ENCODE measurements at places on chromosomes 5 and 9.

DNA sequence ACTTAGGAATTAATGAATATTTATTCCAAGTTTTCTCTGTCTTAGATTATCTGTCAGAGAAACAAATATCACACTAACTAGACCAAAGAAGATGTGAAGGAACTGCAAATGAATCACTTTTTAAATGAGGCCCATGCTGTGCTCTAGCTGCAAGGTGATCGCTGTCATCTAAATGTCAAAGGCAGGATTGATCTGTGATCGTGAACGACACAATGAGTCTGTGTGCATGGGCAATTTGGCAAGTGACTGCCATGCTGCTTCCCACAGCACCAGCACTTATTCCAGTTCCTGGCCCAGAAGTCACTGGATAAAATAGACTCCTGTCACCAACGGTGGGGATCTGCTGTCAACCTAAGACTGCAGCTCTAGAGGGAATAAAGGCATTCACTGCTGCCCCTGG, 141.2 kb downstream of the TRIM36 start:
- no peak for DNase-seq

DNA sequence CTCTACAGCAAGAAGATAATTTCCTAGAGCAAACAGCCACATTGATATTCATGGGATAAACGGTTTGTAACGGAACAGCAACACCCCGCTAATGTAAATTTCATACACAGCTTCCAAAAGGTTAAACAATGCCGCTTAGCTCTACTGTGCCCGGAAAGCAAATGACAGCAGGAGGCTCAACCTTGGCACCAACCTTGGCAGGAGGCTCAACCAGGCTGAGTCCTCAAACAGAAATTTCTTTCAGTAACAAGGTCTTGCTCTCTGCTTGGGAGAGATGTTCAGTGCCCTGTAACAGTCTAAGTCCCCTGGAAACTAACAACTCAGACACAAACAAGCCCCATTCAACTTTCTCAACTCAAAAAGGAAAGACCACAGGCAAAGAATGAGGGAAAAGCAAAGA, 11.1 kb upstream of the PPP1R2B start:
- no peak for DNase-seq

DNA sequence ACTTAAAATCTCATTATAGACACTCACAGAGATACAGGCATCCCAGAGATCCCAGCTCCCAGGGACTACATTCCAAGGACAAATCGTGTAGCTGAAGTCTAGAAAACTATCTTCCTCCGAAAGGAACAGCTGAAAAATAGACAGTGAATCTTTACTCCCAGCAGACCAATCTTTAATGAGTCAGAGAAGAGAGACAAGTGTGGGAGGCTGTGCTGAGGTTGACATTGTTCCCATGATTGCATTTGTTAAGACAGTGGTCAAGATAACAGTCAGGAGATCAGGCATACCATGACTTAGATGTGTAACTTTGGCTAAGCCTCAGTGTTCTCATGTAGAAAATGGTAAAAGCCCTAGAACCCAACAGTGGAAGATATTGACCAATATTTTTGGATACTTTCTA, 120.7 kb downstream of the PAPPA start:
- DNase-seq = no peak

DNA sequence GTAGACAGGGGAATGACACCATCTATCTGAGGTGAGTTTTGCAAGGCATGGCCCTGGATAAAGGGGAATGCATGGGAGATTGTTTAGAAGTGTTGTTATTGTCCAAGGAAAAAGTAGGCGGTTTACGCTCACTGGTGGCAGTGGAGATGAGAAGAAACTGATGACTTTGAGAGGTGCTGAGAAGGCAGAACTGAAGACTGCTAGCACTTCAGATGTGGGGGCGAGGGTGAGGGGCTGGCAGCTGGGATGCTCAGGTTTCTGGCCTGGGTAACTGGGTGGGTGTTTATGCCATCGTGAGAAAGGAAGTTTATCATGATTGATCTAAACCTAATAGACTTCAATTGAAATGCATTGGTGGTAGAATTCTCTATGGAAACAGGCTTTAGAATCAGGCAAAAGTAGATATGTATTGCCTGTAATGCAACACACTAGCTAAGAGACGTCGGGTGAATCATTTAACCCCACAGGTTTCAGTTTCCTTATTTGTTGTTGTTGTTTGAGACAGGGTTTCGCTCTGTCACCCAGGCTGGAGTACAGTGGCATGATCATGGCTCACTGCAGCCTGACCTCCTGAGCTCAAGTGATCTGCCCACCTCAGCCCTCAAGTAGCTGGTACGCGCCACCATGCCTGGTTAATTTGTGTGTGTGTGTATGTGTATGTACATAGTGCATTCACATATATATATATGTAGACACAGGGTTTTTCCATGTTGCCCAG, 123.5 kb downstream of the SLC24A2 start:
- DNase-seq = no peak

GRCh38 chr5:140574165-140574564, 9.5 kb downstream of the SLC35A4 start:
- no peak for DNase-seq

DNA sequence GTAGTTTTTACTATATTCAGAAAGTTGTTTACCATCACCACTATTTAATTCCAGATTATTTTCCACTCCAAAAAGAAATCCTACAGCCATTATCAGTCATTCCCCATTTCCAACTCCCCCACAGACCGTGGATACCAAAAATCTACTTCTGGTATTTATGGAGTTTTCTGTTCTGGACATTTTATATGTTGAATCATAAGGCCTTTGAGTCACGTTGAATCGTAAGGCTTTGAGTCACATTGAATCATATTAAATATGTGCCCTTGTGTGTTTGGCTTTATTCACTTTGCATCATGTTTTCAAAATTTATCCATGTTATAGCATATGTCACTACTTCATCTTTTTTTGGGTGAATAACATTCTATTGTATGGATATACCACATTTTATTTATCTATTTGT, 454.1 kb upstream of the NUDT12 start:
- DNase-seq = no peak

- no peak for DNase-seq
Measured at GRCh38 chr5:173903396-173904140, 15.4 kb downstream of the CPEB4 start.

DNA sequence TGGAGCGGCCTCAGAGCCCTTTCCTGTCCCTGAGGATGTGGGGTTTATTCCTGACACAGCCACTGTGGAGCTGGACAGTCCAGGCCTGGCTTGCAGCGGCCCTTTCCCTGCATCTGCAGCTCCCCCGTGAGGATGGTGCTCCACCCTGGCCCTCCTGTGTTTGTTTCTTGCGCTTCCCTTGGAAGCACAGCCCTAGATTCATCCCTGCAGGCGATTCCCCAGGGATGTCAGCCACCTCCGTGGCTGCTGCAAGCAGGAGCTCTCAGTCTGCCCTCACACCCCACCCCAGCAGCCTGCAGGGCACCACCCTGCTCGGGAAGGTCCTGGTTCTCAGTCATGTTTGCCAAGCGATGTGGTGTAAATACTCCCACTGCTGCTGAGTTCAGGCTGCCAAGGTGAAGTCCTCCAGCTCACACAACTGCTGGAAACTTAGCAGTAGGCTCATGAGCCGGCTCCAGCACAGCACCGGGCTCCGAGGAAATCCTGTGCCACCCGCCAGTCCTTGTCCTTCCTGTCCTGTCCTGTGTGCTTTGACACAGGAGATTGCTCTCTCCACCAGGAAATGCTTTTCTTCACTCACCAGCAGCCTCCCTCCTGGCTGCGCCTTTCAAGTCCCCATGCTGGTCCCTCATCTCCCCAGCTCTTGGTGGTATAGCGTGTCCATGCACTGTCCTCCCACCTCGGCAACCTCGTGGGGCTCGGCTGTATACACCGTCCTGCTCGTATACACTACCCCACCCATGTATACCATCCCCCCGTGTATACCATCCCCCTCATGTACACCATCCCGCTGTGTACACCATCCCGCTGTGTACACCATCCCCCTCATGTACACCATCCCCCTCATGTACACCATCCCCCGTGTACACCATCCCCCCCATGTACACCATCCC, 16.2 kb downstream of the ROPN1L start:
- no peak for DNase-seq

GRCh38 chr9:35656831-35657545, 831 bp downstream of the RMRP start:
- DNase-seq = no peak

DNA sequence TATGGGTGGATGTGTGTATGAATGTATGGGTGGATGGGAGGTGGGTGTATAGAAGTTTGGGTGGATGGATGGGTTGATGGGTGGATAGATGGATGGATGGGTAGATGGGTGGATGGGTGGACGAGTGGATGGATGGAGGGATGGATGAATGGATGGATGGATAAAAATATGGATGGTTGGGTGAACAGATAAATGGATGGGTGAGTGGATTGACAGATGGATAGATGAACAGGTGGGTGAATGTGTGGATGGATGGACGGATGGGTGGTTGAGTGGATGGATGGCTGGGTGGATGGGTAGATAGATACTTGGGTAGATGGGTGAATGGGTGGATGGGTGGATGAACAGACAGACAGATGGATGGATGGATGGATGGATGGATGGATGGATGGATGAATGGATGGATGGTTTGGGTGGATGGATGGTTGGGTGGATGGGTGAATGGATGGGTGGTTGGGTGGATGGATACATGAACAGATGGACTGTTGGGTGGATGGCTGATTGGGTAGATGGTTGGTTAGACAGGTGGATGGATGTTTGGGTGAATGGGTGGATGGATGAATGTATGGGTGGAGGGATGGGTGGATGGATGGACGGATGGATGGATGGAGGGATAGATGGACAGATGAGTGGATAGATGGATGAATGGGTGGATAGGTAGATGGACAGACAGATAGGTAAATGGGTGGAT, 166.8 kb downstream of the IRX2 start:
- no peak for DNase-seq

DNA sequence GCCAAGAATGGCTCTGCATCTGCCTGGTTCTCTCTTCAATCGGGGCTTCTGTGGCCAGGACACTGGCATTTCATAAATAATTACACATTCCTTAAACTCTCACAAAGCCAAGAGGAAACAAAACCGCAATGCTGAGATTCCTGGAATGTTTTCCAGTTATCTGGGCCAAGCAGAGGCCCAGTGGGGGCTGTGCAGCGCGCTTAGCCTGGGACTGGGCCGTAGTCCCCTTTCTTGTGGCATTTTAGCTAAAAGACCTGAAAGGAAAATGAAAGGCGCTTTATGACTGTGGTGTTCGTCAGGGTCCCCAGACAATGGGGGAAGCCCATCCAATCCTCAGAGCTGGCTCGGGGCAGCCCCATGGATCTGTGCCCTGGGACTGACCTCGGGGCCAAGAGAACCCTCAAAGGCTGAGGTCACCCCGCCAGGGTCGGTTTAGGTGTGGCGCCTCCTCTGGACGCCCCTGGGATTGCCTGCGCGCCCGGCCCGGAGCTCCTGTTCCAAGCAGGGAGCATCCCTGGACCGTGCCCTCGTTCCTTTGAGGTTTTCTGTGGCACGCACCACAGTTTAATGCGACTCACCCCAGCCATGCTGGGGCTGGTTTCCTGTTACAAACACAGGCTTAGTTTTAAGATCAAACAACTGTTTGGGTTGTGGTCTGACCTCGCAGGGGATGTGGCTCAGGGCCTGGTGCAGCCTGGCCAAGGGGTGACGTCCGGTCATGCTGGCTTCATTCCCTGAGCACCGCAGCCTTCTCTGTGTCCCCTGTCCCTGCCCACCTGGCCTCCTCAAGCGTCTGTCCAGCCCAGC, 51.5 kb upstream of the NKD2 start:
- peak; percentile 43 for DNase-seq

- no peak for DNase-seq
Measured at GRCh38 chr5:128681096-128681495, 143.1 kb upstream of the FBN2 start.

GRCh38 chr5:117954331-117954730, 1034.0 kb downstream of the DTWD2 start:
- DNase-seq = no peak

- no peak for DNase-seq
Measured at GRCh38 chr5:34740389-34740806, 84.3 kb downstream of the RAI14 start.

GRCh38 chr5:160547061-160547460, 125.4 kb downstream of the PTTG1 start:
- DNase-seq = no peak

- DNase-seq = no peak
Measured at GRCh38 chr5:21154526-21154925, 1166.5 kb upstream of the CDH18 start.
